Aortic smooth muscle cell (primary cell): ENCODE measurements at places on chromosomes 2 and 18. TPM values are rescaled to one million over a fixed set of nuclear protein-coding genes. Genes with fewer than 3 reads are reported as not detected.

Gene PSMA8
- not detected in 2 replicates for total RNA-seq

Gene CXCR1
- total RNA-seq = not detected in 2 replicates

Gene NEURL3
- not detected in 2 replicates for total RNA-seq

Gene C1QL2
- total RNA-seq = not detected in 2 replicates

Gene OSR1
- total RNA-seq = 62.4 and 120 TPM in 2 replicates

Gene CD226
- total RNA-seq = 0.53 and 0.56 TPM in 2 replicates

Gene SLC38A11
- 0.06 TPM in 1 of 2 replicates, not detected in the other for total RNA-seq

Gene TUBB8B
- total RNA-seq = not detected in 2 replicates

Gene ZSWIM2
- not detected in 2 replicates for total RNA-seq

Gene ARHGAP15
- total RNA-seq = 0.31 TPM in 1 of 2 replicates, not detected in the other

Gene UGT1A10
- total RNA-seq = not detected in 2 replicates

Gene NTSR2
- total RNA-seq = not detected in 2 replicates

Gene RESP18
- not detected in 2 replicates for total RNA-seq

Gene KCNJ13
- total RNA-seq = 0.12 TPM in 1 of 2 replicates, not detected in the other

Gene TOGARAM2
- under 0.01 and 0.12 TPM in 2 replicates for total RNA-seq

Gene WDR43
- total RNA-seq = 59.9 and 68.6 TPM in 2 replicates

Gene TMEFF2
- 0.26 and 0.31 TPM in 2 replicates for total RNA-seq

Gene TBC1D8
- total RNA-seq = 35.3 and 39.4 TPM in 2 replicates

Gene ALPI
- not detected in 2 replicates for total RNA-seq

Gene GCKR
- 22.0 and 22.6 TPM in 2 replicates for total RNA-seq

Gene GAL3ST2
- not detected in 2 replicates for total RNA-seq

Gene IL1RL1
- 0.62 and 1.1 TPM in 2 replicates for total RNA-seq

Gene GALNT3
- total RNA-seq = 0.44 and 2.0 TPM in 2 replicates

Gene FAM228A
- total RNA-seq = 0.79 and 1.4 TPM in 2 replicates

Gene CRYGC
- not detected in 2 replicates for total RNA-seq

Gene ODC1
- 202 and 227 TPM in 2 replicates for total RNA-seq

Gene ZNF385B
- total RNA-seq = under 0.01 TPM in 1 of 2 replicates, not detected in the other

Gene SNTG2
- total RNA-seq = not detected in 2 replicates

Gene TTN
- total RNA-seq = 5.6 and 6.9 TPM in 2 replicates

Gene ASPRV1
- 0.31 and 0.53 TPM in 2 replicates for total RNA-seq

Gene DLX2
- total RNA-seq = 0.12 and 0.13 TPM in 2 replicates

Gene MAP3K19
- total RNA-seq = not detected in 2 replicates

Gene MBP
- 13.1 and 20.5 TPM in 2 replicates for total RNA-seq

Gene RGPD4
- total RNA-seq = under 0.01 TPM in 1 of 2 replicates, not detected in the other

Gene AP1S3
- 22.6 and 28.7 TPM in 2 replicates for total RNA-seq

Gene CPLX4
- total RNA-seq = not detected in 2 replicates

Gene SS18
- total RNA-seq = 99.3 and 103 TPM in 2 replicates

Gene ATG16L1
- total RNA-seq = 31.3 and 31.6 TPM in 2 replicates

Gene MPP4
- total RNA-seq = 1.7 and 2.0 TPM in 2 replicates

Gene ASIC4
- 0.12 TPM in 1 of 2 replicates, not detected in the other for total RNA-seq
